Astrocyte (in vitro differentiated cells and primary cell): ENCODE measurements at places on chromosomes 7 and 10. TPM values are rescaled to one million over a fixed set of nuclear protein-coding genes. Genes with fewer than 3 reads are reported as not detected.

DNA sequence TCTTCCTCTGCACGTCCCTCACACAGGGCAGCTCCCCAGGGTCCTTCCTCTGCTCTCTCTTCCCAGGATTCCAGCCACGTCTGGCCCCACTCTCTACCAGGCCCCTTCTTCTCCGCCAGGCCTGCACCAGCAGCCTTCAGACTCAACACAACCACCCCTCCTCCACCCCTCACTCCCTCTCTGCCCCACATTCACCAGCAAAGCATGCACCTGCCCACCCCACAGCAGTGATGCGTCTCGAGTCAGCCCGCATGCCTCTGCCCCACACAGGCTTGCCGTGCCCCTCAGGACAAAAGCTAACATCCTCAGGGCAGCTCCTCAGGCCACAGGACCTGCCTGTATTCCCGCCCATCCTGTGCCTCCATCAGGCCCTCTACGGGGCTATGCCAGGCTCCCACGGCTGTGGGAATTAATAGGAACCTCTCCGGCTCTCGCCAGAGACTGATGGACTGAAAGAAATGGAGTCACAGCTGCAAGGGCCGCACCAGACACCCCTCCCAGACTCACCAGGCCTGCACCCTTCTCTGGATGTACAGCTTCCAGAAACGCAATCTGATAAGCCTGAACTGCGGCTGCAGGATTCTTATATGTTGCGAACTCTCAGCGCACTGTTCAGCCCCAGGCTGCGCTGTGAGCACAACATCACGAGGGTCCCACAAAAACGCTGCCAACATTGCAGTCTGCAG lies 100.1 kb downstream of the CYTH3 start:
- no peak for DNase-seq
- H3K4me1 ChIP-seq, result peaks cover 17% of the 10 kb centered on the region
- H3K27ac ChIP-seq, result no peak overlapping the region
- no peak overlapping the region for H3K4me3 ChIP-seq

GRCh38 chr10:52256832-52257691 lies 57.0 kb upstream of the DKK1 start:
- no peak overlapping the region for H3K27ac ChIP-seq
- H3K27me3 ChIP-seq, result no peaks in the 10 kb centered on the region
- no peak for DNase-seq
- no peak overlapping the region for H3K4me3 ChIP-seq

DNA sequence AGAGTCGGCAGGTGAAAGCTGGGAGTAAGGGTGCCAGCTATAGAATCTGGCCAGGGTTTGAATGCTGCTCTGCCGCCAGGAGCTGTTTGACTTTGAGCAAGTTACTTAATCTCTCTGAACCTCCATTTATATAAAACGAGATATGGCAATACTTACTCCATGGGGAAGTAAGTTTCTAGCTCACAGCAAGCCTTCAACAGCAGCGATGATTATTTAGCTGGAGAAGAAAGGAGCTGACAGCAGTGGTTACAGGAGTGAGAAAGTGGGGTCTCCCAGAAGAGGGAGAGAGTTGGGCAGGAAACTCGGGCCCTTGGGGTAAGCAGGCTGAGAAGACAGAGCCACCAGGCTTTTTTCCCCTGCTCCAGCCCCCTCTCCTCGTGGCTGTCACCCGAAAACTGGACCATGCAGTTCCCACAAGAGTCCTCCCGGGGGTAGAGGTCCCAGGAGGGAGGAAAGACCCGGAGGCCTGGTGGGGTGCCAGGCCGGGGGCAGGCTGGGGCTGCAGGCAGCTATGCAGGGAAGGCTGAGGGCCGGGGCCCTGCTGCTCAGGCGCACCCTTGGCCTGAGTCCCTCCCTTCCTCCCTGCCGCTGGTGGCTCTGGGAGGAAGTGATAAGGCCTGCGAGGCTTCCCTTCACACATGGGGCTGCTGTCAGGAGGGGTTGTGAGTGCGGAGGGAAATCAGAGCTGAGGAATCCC lies 3.5 kb downstream of the NOS3 start:
- H3K27ac ChIP-seq, result no peak overlapping the region
- H3K36me3 ChIP-seq, result no peaks in the 10 kb centered on the region
- no peak overlapping the region for H3K4me3 ChIP-seq

DNA sequence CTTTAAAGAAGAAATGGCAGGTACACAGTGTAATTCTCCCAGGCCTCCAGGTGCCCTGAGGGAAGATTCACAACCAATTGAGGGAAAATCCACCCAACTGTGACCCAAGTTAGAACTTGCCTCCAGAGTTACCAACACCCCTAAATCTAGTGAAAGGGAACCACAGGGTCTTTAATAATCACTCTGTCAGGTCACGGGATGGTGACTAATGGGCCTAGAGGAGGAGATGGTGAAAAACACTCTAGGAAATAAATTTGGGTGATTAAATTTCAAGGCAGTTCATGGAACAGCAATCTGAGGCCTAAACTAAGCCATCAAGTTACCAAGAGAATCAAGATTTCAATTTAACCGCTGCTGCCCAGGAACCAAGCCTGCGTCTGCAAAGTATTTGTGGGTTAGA lies 26.7 kb upstream of the SLF2 start:
- H3K27me3 ChIP-seq, result no peaks in the 10 kb centered on the region
- H3K4me3 ChIP-seq, result no peak overlapping the region
- H3K4me1 ChIP-seq, result peaks cover 37% of the 10 kb centered on the region
- no peak for DNase-seq
- no peaks in the 10 kb centered on the region for H3K36me3 ChIP-seq

The C10orf67 gene
- total RNA-seq, result 0.27 and 0.46 TPM in 2 replicates

- H3K36me3 ChIP-seq, result no peaks in the 10 kb centered on the region
- no peaks in the 10 kb centered on the region for H3K4me1 ChIP-seq
- H3K27ac ChIP-seq, result no peak overlapping the region
- H3K4me3 ChIP-seq, result no peak overlapping the region
Measured at GRCh38 chr7:35519971-35520809, 174.7 kb downstream of the HERPUD2 start.

GRCh38 chr7:118288098-118288497 lies 63.6 kb downstream of the ANKRD7 start:
- no peaks in the 10 kb centered on the region for H3K27me3 ChIP-seq
- H3K27ac ChIP-seq, result no peak overlapping the region
- no peaks in the 10 kb centered on the region for H3K4me1 ChIP-seq
- H3K4me3 ChIP-seq, result no peak overlapping the region
- no peak for DNase-seq

GRCh38 chr10:62817766-62818425 lies 1.7 kb upstream of the EGR2 start:
- H3K27me3 ChIP-seq, result peaks cover 45% of the 10 kb centered on the region
- H3K4me3 ChIP-seq, result peak overlapping the region; percentile 89
- no peaks in the 10 kb centered on the region for H3K36me3 ChIP-seq
- peak; percentile 65 for DNase-seq
- H3K4me1 ChIP-seq, result peaks cover 25% of the 10 kb centered on the region

DNA sequence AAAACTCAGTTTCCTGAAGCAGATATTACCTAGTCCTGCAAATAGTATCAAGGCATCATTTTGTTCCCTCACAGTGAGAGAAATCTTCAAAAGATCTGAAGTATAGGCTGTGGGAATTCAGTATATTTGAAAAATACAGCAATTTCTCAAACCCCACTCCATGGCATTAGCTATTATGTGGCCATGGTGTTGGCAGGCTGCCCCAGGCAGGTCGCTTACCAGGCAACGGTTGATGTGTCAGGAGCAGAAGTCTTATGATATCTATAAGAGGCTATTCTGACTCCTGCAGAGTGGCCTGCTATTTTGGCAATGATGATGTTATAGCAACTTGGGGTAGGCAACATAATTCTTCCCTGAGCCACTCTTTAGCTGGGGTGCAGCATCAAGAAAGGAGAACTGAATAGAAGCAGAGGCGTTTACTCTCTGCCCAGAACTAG lies 187.9 kb downstream of the PLXDC2 start:
- no peak overlapping the region for H3K4me3 ChIP-seq
- H3K36me3 ChIP-seq, result no peaks in the 10 kb centered on the region
- H3K27ac ChIP-seq, result peak overlapping the region; percentile 82
- no peaks in the 10 kb centered on the region for H3K27me3 ChIP-seq

GRCh38 chr7:115145512-115145911 lies 223.6 kb downstream of the MDFIC start:
- no peaks in the 10 kb centered on the region for H3K27me3 ChIP-seq
- no peaks in the 10 kb centered on the region for H3K36me3 ChIP-seq
- peak; percentile 8 for DNase-seq
- no peak overlapping the region for H3K4me3 ChIP-seq

DNA sequence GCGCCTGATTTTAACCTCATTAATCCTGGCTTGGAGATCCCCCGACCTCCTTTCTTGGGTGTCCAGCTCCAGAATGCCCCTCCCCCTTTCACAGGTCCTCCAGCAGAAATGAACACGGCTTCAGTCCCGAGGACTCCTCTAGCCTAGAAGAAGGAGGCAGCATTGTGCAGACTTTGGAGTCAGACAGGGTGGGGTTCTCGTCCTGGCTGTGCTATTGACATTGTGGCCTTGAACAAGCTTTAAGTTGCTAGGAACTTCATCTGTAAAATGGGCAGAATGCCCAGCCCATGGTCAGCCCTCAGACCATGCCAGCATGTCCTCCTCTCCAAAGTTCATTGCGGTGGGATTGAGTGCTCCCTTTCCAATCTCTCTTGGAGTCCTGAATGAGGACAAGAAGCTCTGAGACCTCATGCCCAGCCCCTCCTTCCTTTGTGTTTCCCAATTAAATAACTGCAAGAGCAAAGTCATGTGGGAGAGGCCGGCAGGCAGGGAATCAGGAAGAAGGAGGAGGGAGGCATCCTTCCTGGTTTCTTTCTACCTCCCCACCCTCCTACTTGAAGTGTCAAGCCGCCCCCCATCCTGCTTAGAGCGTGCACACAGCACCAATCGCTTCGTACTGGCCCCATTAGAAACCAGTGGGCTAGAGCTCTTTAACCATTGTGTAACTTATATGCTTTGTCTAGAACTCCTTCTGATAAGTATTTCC lies 86.4 kb downstream of the RBM20 start:
- H3K4me3 ChIP-seq, result no peak overlapping the region
- H3K27ac ChIP-seq, result no peak overlapping the region

- no peaks in the 10 kb centered on the region for H3K36me3 ChIP-seq
- no peak for DNase-seq
- peaks cover 5% of the 10 kb centered on the region for H3K4me1 ChIP-seq
- peaks cover 8% of the 10 kb centered on the region for H3K27me3 ChIP-seq
Measured at GRCh38 chr7:69597278-69598076, 798 bp upstream of the AUTS2 start.

DNA sequence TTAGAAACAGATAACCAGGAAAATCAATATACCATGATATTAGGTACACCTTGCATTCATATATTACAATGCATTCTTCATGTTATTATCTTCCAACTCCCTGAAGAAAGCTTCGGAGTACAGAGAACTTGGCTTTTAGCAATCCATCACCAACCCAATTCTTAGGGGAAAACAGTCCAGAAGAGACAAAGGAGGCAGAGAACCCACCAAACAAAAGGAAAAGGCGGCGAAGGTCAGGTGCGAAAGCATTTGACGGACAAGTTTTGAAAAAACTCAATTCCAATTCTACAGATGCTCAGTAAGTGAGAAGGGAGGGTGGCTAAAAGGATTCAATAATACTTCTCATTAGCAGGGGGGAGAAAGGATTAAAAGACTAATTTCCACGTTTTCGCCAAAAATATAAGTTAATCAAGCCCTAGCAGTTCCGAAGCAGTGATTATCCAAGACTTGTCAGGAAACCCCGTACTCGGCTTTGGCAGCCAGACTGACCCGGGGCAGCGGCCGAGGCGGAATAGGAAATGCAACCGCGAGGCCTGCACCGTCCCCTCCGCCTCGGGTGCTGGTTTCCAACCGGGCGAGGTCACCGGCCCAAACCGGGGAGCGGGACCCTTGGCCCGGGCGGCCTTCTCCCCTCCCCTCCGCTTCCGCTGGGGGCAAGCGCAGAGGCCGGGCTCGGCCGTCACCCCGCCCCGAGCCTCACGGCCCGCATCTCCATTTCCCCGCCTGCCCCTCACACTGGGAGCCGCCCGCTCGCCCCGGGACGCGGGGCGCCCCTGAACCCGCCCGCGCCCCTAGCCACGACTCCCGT lies 747 bp downstream of the GDI2 start:
- H3K36me3 ChIP-seq, result peaks cover 2% of the 10 kb centered on the region
- peak overlapping the region; percentile 94 for H3K27ac ChIP-seq
- peaks cover 20% of the 10 kb centered on the region for H3K4me1 ChIP-seq
- no peaks in the 10 kb centered on the region for H3K27me3 ChIP-seq

The LBX1 gene
- not detected in 2 replicates for total RNA-seq

The SEMA3E gene
- total RNA-seq, result 3.7 and 4.6 TPM in 2 replicates

- peaks cover 12% of the 10 kb centered on the region for H3K4me1 ChIP-seq
- no peak for DNase-seq
- H3K4me3 ChIP-seq, result no peak overlapping the region
- no peaks in the 10 kb centered on the region for H3K36me3 ChIP-seq
- no peak overlapping the region for H3K27ac ChIP-seq
Measured at GRCh38 chr7:90678986-90679385, 82.9 kb downstream of the CDK14 start.

DNA sequence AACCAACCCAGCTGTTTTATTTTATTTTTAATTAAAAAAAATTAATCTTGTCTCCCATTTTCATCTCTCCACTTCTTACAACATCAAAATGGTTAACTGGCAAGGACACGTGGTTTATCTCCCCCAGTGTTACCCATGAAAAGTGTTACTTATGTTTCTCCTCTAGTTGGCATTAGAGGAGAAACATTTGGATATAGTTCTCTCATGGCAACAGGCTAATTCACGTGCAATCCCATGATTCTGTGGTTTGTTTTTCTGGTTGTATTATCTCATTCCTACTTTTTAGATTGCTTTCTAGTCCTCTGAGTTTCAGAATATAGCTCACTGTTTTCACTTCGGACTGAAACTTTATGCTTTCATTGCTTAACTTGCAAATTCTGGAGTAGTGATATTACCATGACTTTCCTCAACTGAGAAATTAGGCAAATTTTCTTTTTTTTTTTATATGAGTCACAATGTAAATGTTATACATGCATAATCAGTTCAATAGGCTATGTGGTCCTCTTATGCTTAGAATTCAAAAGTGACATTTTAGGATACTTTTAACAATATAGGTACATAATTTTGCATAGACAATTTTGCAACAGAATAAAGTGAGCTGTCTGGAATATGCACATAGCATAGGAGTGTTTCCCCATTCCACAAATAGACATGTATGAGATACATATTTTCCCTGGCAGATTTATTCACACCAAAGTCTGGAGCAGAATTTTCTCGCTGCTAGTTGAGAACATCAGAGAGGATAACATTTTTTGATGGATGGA lies 43.0 kb downstream of the LHFPL3 start:
- DNase-seq, result no peak
- H3K27ac ChIP-seq, result no peak overlapping the region
- no peaks in the 10 kb centered on the region for H3K36me3 ChIP-seq
- H3K4me3 ChIP-seq, result no peak overlapping the region

The SLC18A3 gene
- total RNA-seq, result 1.0 and 4.6 TPM in 2 replicates

- peaks cover 21% of the 10 kb centered on the region for H3K4me1 ChIP-seq
- H3K27me3 ChIP-seq, result no peaks in the 10 kb centered on the region
- H3K27ac ChIP-seq, result no peak overlapping the region
- DNase-seq, result no peak
Measured at GRCh38 chr10:104447906-104448305, 94.3 kb downstream of the CFAP58 start.

The EPHB6 gene
- total RNA-seq, result 15.7 and 16.2 TPM in 2 replicates

GRCh38 chr10:101485207-101485606 lies 102.8 kb downstream of the POLL start:
- H3K4me3 ChIP-seq, result no peak overlapping the region
- no peak for DNase-seq
- peaks cover 15% of the 10 kb centered on the region for H3K27me3 ChIP-seq
- H3K27ac ChIP-seq, result no peak overlapping the region
- H3K4me1 ChIP-seq, result no peaks in the 10 kb centered on the region
